Spleen (tissue), 13 donors: ENCODE measurements at places on chromosomes 6 and 20. TPM values are rescaled to one million over a fixed set of nuclear protein-coding genes. Genes with fewer than 3 reads are reported as not detected.
A peak's percentile ranks its signal among the peaks of the same experiment; 100 is the strongest.

Gene VEGFA
- total RNA-seq, result 246 TPM

DNA sequence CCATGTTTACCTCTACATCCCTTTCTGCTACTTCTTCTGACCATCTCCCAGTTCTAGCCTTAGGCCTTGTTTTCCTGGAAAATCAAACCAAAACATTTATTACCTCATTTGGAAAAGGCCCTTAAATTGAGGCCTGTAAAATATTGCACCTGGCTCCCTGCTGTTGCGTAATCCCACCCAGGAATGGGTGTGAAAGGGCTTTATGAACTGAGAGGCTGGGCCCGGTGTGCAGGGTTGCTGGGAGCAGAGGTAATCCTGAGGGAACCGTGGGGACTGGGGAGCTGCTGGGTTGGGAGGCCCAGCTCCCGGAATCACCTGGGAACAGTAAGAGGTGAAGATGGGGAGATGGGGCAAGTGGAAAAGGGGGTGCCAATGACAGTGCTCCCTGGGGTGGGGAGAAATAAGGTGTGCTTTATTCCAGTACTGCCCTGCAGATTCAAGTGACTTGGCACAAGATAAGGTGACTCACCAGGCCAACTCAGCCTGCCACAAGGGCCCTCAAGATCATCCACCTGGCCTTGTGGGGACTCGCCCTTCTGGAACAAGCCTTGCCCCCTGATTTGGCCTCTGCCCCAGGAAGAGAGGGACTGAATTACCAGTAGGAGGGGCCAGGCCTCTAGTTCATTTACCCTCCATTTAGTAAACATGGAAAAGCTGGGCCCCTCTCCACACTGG is 44.2 kb downstream of the KCNK5 start:
- H3K4me3 ChIP-seq, result no peak overlapping the region
- no peak overlapping the region for H3K27ac ChIP-seq
- DNase-seq, result no peak

DNA sequence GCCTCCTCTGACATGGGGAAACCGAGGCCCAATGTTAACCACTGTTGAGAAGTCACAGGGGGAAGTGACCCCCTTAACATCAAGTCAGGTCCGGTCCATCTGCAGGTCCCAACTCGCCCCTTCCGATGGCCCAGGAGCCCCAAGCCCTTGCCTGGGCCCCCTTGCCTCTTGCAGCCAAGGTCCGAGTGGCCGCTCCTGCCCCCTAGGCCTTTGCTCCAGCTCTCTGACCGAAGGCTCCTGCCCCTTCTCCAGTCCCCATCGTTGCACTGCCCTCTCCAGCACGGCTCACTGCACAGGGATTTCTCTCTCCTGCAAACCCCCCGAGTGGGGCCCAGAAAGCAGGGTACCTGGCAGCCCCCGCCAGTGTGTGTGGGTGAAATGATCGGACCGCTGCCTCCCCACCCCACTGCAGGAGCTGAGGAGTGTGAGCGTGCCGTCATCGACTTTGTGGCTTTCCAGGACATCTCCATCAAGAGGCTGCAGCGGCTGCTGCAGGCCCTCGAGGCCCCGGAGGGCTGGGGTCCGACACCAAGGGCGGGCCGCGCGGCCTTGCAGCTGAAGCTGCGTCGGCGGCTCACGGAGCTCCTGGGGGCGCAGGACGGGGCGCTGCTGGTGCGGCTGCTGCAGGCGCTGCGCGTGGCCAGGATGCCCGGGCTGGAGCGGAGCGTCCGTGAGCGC is 1.6 kb downstream of the TNFRSF6B start:
- H3K36me3 ChIP-seq, result peaks cover 19% of the 10 kb centered on the region
- DNase-seq, result peak; percentile 73
- peaks cover 66% of the 10 kb centered on the region for H3K4me1 ChIP-seq
- H3K27ac ChIP-seq, result peak overlapping the region; percentile 40
- peak overlapping the region; percentile 42 for H3K4me3 ChIP-seq
- H3K27me3 ChIP-seq, result peaks cover 5% of the 10 kb centered on the region

GRCh38 chr20:51610111-51610510 is 67.6 kb upstream of the NFATC2 start:
- no peak overlapping the region for H3K27ac ChIP-seq
- peaks cover 3% of the 10 kb centered on the region for H3K4me1 ChIP-seq
- H3K4me3 ChIP-seq, result no peak overlapping the region
- no peaks in the 10 kb centered on the region for H3K27me3 ChIP-seq

- H3K27ac ChIP-seq, result no peak overlapping the region
Observed at GRCh38 chr20:51536116-51537069, 6.1 kb downstream of the NFATC2 start.

Gene TFAP2A
- total RNA-seq, result not detected

Gene TREM2
- 0.64 TPM for total RNA-seq
